ENCODE measurements at places on chromosomes 1 and 21.

- DNase-seq: no peak
These were observed 94.9 kb downstream of the RIPK4 start for GRCh38 chr21:41671859-41672542.

DNA sequence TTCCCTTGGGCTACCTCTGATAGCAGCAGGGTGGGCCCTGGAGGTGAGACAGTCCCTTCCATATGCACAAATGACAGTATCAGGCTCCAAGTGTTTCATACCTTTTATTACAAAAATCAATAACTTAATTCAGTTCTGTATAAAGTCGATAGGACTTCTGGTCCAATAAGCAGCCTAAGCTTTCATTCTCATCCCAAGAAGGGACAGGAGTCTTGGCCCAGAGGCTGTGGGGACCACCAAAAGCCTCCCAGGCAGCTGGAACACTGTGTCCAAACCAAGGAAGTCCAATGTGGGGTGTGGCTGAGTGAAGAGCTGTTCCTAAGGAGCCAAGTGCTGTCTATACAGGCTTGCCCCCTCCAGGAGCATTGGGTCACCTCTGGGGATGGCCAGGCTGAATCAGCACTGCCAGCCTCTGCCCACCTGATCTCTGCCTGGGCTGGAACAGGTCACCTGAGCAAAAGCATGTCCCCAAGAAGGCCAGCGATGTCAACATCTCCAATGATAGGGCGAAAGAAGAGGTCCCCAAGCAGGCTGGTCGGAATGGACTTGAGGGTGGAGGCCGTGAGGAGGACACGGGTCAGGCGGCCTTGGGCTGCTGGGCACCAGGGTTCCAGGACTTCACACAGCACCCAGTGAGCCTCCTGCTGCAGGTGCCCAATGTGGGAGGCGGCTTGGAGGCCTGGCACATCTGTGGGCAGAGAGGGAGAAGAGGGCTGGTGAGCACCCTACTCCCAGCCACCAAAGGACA, 2.2 kb downstream of the NR0B2 start:
- no peak for DNase-seq

DNA sequence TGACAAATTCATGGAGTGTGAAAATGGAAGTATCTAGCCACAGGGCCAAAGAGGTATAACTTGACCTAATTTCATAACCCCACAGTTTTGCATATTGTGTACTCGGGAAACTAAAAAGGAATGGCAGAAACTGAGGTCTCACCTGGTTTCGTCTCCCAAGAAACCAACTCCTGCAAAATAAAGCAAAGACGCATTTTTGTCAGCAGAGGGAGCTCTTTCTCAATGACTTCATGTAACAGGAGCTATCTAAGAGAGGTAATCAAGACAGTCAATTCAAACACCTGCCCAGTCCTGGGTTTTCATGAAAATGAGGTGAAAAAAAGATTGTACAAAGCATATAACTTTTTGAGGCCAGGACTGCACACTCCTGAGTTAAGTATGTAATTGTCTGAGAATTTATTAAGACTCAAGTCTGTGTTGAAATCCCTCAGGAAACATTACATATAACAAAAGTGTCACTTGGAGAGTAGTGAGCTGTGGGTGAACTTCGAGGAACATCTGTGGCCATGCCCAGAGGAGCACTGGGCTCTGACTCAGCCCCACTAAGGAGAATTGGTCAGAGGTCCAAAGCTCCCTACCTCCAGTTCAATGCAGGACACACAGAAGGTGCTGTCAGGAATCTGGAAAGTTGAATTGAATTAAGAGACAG, 17.6 kb downstream of the FCRL4 start:
- DNase-seq: peak; percentile 77

DNA sequence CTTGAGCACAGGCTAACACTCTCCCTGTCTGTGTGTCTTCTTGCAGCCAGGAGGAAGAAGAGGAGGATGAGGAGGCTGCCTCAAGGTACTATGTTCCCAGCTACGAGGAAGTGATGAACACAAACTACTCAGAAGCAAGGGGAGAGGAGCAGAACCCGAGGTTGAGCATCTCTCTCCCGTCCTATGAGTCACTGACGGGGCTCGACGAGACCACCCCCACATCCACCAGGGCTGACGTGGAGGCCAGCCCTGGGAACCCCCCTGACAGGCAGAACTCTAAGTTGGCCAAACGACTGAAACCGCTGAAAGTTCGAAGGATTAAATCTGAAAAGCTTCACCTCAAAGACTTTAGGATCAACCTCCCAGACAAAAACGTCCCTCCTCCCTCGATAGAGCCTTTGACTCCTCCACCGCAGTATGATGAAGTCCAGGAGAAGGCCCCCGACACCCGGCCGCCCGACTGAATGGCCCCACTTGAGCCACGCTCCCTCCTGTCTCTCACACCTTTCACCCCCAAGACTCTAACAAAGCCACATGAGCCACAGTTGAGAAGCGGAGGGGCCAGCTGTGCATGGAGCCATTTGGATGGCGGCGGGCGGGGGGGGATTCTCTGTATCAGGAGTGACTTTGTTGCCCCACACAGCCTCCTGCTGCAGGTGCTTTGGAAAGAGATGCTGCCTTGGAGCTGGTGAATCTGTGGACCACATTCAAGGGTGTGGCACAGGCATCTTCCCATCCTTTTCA, 27.6 kb upstream of the FHAD1 start:
- no peak for DNase-seq

- DNase-seq: no peak
These were observed 73.3 kb upstream of the FMO3 start for GRCh38 chr1:171017426-171017825.
